ENCODE measurements at places on chromosomes 6 and 20.

DNA sequence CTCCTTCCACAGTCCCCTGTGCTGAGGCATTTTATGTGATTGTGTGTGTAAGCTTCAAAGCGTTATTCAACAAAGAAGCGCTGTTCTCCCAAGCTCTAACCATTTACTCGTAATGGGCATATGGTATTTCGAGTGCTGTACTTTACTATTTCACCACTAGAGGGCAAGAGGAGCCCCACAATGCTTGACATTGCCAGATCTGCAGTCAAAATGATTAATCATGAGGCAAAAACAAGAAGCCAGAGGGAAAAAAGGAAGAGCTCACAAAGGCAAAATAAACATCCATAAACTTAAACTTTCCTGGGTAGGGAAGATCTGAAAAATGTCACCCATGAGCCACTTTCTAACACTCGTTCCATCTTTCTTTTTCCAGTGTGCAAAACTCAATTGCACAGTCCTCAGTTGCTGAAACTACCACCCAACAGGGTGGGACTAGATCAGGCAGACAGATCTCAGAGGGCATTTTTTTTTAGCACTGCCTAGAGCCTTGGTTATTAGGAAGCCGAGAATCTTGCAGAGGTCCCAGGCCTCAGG, 215.0 kb upstream of the PLCB4 start:
- no peak for DNase-seq

DNA sequence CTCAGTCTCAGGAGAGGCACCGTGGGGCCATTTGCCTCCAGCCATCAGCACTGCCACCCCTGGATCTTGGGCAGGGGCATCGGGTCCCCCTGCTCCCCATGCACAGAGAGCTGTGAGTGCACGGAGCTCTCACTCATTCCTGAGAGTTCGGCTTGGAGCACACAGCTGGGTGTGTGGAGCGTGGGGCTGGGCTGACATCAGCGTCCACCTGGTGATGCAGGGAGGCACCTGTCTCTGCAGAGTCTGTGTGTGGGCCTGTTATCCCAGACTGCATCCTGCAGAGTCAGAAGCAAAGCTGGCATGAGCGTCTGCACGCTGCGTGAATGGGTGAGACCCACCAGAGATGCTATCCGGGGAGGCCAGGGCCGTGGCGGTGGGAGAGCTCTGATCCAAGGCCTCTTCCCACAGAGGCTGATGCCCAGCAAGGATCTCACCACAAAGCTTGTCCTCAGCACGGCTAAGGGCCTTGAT, 248.8 kb upstream of the AFDN start:
- no peak for DNase-seq

DNA sequence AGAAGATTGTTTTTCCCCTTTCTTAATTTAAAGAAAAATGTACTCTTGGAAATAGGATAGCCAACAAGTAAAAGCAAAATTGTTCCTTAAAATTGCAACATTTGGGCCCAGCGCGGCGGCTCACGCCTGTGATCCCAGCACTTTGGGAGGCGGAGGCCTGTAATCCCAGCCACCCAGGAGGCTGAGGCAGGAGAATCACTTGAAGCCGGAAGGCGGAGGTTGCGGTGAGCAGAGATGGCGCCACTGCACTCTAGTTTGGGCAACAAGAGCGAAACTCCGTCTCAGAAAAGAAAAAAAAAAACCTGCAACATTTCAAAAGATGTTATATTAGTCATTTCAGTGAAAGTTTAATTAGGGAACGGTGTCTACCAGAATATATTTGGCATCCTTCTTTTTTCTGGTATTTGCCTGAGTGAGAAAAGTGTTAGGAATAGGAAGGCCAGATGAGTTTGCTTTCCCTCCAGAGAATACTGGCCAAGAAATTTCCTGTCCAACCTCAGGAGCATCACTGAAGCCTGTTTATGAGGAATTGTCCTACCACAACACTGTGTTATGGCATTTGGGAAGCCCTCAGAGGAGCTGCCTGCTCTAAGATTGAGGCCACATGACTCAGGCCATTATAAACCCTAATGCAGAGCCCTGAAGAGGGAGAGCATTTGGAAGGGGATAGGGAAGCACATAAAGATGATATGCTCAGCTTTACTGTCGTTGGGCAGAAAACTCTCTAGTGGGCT, 1.2 kb upstream of the GJA1 start:
- no peak for DNase-seq

- DNase-seq, result no peak
Measured at GRCh38 chr6:127136786-127137185, 18.3 kb downstream of the RSPO3 start.

GRCh38 chr20:11205769-11206362, 532.1 kb upstream of the JAG1 start:
- no peak for DNase-seq

Data from stimulated activated CD8-positive, alpha-beta memory T cell treated with anti-CD3 and anti-CD28 coated beads, Interleukin-15, amount 100 ng/mL, for 1 hour (primary cell).